ENCODE measurements at places on chromosomes 5 and 9. TPM values are rescaled to one million over a fixed set of nuclear protein-coding genes. Genes with fewer than 3 reads are reported as not detected.

GRCh38 chr5:146007270-146007669 lies 70.9 kb downstream of the SH3RF2 start:
- DNase-seq, result no peak

GRCh38 chr5:138702166-138703077 lies 50.8 kb upstream of the CTNNA1 start:
- no peak for DNase-seq

Gene PIP5K1B
- total RNA-seq, result 0.29 TPM

Gene MARCOL
- not detected for total RNA-seq

Measured in glomerular endothelial cell (primary cell).